ENCODE measurements at places on chromosomes 4 and X. TPM values are rescaled to one million over a fixed set of nuclear protein-coding genes. Genes with fewer than 3 reads are reported as not detected.

Gene ABLIM2
- 43.5 TPM for total RNA-seq

DNA sequence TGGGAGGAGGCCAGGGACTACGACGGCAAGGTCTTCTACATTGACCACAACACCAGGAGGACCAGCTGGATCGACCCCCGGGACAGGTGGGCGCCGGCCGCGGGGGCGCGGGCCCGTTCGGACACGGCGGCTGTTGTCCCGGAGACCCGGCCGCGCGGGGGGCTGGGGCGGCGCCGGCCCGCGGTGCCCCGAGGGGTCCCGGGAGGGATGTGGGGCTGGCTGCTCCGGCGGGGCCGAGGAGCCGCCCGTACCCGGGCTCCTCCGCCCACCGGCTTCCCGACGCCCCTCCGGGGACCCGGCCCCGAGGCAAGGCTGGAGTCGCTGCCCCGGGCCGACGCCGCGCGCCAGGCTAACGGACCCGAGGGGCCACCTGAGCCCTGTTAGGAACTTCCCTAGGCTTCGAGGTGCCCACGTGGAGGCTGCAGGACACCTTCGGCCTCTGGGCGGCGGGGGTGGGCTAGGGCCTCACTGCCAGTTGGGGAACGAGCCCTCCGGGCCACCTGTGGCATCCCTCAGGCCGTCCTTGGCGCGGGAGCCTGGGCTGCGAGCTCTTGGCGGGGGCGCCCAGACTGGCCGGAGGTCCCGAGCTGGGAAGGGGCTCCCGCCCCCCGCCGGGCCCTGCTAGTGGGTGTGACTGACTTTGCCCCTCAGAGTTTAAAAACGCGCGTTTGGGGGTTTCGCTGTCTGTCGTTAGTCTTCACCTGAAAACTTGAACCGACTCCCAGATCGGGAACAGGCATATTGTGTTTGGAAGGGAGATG, 660 bp downstream of the WWC2 start:
- peak overlapping the region; percentile 98 for H3K27ac ChIP-seq
- no peaks in the 10 kb centered on the region for H3K36me3 ChIP-seq
- H3K4me1 ChIP-seq: peaks cover 58% of the 10 kb centered on the region
- H3K27me3 ChIP-seq: no peaks in the 10 kb centered on the region
- peak overlapping the region; percentile 78 for H3K4me3 ChIP-seq
- peak; percentile 36 for DNase-seq

Gene DCAF8L2
- total RNA-seq: not detected

DNA sequence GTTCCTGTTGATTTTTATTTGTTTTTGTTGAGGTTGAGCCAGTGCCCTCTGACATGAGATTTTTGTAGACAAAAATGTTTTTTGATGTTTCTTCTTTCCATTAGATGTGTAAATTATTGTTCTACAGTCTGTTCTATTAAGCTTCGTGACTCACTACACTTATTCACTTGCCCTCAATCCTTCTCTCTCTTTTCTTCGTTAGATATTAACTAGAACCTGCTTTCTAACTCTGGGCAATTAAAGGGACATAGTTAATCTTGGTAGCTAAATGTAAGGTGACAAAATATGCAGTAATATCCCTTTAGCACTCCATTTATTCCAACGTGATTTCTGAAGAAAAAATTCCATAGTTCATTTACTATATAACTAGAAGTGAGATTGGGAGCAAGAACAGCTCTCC, 333.9 kb downstream of the PDHA2 start:
- DNase-seq: no peak
- no peaks in the 10 kb centered on the region for H3K36me3 ChIP-seq
- H3K27ac ChIP-seq: no peak overlapping the region
- no peak overlapping the region for H3K4me3 ChIP-seq
- no peaks in the 10 kb centered on the region for H3K4me1 ChIP-seq
- H3K27me3 ChIP-seq: no peaks in the 10 kb centered on the region

Gene PPEF1
- 0.58 TPM for total RNA-seq

GRCh38 chr4:8762951-8763735, 108.5 kb downstream of the HMX1 start:
- no peaks in the 10 kb centered on the region for H3K4me1 ChIP-seq
- no peak overlapping the region for H3K27ac ChIP-seq
- H3K36me3 ChIP-seq: no peaks in the 10 kb centered on the region
- no peak for DNase-seq
- peaks cover 85% of the 10 kb centered on the region for H3K27me3 ChIP-seq

DNA sequence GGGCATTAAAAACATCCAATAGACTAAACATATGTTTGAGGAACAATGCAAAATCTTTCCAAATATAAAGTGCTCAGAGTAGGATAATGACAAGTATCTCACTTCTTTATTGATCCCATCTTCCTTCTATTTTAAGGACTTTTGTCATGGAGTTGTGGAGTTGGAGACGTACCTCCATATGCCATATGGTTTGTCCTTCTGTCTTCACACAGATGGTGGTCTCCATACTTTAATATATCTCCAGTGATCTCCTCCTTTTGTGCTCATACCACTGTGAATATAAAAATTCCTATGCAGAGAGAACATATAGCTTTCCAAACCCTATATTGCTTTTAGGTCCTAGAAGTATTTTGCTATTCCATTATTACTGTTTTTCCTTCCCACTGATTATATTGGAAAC, 64.5 kb downstream of the GABRB1 start:
- no peak overlapping the region for H3K27ac ChIP-seq
- H3K4me3 ChIP-seq: no peak overlapping the region
- H3K36me3 ChIP-seq: no peaks in the 10 kb centered on the region
- no peaks in the 10 kb centered on the region for H3K27me3 ChIP-seq

Gene SPON2
- total RNA-seq: 13.9 TPM

Gene TRIM60
- not detected for total RNA-seq

Gene WWC2
- total RNA-seq: 42.3 TPM

Gene SSX2B
- not detected for total RNA-seq

DNA sequence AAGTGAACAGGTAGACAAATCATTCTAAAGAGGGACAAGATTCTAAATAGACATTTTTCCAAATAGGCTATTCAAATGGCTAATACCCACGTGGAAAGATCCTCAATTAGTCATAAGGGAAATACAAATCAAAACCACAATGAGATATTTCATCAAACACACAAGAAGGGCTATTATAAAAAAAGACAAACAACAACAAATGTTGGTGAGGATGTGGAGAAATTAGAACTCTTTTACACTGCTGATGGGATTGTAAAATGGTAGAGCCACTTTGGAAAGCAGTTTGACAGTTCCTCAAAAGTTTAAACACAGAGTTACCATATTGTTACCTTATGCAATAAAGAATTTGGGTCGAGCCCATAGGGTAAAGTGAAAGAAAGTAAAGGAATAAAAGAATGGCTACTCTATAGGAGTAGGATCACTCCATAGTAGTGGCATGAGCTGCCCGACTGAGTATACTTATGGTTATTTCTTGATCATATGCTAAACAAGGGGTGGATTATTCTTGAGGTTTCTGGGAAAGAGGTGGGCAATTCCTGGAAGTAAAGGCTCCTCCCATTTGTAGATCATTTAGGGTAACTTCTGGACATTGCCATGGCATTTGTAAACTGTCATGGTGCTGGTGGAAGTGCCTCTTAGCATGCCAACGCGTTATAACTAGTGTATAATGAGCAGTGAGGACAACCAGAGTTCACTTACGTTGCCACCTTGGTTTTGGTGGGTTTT, 58.9 kb upstream of the FAM9C start:
- no peak overlapping the region for H3K4me3 ChIP-seq
- H3K4me1 ChIP-seq: peaks cover 29% of the 10 kb centered on the region
- no peaks in the 10 kb centered on the region for H3K27me3 ChIP-seq
- peak overlapping the region; percentile 82 for H3K27ac ChIP-seq
- no peaks in the 10 kb centered on the region for H3K36me3 ChIP-seq
- DNase-seq: no peak

DNA sequence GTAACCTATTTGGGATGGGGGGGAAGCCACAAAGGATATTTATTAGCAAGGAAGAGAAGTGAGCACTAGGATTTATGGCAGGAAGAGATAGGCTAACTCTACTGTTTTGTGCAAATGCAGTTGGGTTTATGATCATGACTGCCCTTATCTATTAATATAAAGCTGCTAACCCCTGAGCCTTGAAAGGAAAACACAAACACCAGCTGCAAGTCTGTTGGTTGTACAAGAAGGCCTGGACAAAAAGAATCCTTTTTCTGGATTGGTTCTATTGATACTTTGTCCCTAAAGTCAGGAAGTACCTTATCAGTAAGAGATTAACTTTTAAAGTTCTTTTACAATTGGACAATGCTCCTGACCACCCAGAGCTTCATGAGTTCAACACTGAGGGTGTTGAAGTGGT, 188.8 kb downstream of the LRBA start:
- H3K27me3 ChIP-seq: no peaks in the 10 kb centered on the region
- peaks cover 9% of the 10 kb centered on the region for H3K4me1 ChIP-seq
- no peak overlapping the region for H3K4me3 ChIP-seq

DNA sequence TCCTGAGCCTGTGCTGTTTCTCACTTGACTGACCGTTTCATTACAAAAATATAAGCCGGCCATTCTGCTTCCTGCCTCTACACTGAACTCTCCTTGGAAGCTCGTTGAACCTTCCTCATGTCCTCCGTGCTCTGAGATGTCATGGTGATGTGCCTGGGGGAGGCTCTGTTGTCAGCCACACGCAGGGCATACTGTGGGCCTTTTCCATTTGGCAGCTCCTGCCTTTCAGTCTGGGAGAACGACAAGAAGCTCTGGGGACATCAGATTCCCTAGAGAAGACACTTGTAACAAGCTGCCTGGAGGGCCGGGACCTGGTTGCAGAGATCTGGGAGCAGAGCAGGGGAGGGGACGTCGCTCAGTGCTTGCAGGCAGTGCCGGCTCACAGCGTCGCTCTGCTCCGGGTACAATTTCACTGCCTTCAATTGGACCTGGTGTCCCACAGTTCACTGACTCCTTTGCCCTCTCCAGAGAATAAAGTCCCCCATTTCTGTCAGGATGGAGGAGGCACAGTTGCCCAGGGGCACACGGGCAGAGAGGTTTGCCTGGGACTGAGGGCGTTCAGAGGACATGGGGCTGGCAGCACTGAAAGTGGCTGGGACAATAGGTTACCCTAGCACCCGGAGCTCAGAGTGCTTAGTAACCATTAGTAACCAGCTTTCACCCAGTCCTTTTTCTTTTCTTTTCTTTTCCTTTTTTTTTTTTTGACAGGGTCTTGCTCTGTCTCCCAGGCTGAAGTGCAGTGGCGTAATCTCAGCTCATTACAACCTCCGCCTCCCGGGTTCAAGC, 19.1 kb upstream of the MECP2 start:
- no peak overlapping the region for H3K27ac ChIP-seq
- no peaks in the 10 kb centered on the region for H3K4me1 ChIP-seq
- H3K4me3 ChIP-seq: no peak overlapping the region
- H3K36me3 ChIP-seq: no peaks in the 10 kb centered on the region
- DNase-seq: no peak

DNA sequence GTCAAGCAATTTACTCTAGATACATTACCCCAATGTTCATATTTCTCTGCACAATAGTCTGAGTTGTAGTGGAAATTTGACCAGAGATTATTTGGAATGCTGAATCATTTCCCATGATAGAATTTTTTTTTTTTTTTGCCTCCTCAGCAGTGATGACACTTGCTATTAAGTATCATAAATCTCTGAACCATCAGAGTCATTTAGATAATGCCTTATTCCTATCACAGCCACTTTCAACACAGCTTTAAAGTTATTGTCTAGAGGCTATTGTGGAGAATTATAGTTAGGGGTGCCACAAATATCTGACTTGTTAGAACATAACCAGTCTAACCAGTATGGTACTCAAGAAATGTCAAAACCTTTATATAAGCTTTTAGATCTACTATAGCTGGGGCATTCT, 79.8 kb downstream of the LCORL start:
- H3K4me3 ChIP-seq: no peak overlapping the region
- H3K36me3 ChIP-seq: peaks cover 1% of the 10 kb centered on the region
- no peak overlapping the region for H3K27ac ChIP-seq

Gene CXCL11
- not detected for total RNA-seq

DNA sequence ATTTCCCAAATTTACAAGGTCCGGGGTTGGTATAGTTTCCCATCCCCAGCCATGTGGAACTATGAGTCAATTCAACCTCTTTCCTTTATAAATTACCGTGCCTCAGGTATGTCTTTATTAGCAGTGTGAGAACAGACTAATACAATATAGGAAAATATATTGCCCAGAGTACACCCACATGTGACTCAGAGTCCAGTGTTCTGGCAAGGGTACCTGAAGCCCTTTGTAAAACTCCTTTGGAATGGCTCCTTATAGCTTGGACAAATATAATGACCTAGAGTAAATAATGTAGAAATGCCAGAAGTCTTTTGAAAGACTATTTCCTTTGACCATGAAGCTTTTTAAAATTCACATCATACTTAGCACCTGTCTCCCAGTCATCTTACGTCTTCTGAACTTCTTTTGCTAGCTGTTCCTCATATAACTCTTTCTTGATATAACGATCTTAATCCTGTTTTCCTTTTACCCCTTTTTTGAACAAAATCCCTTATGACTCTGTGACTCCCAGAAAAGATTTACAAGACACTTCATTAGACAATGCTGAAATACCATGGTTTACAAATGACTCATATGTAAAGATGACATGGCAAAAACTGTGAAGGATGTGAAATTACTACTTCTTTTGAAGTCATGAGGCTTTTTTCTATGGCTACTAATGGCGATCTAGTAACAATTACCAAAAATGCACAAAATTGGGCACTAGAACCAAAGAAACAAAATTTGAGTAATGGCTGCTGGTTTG, 408.9 kb downstream of the NAP1L3 start:
- no peak overlapping the region for H3K4me3 ChIP-seq
- no peaks in the 10 kb centered on the region for H3K4me1 ChIP-seq
- H3K27me3 ChIP-seq: no peaks in the 10 kb centered on the region
- no peaks in the 10 kb centered on the region for H3K36me3 ChIP-seq
- no peak for DNase-seq

DNA sequence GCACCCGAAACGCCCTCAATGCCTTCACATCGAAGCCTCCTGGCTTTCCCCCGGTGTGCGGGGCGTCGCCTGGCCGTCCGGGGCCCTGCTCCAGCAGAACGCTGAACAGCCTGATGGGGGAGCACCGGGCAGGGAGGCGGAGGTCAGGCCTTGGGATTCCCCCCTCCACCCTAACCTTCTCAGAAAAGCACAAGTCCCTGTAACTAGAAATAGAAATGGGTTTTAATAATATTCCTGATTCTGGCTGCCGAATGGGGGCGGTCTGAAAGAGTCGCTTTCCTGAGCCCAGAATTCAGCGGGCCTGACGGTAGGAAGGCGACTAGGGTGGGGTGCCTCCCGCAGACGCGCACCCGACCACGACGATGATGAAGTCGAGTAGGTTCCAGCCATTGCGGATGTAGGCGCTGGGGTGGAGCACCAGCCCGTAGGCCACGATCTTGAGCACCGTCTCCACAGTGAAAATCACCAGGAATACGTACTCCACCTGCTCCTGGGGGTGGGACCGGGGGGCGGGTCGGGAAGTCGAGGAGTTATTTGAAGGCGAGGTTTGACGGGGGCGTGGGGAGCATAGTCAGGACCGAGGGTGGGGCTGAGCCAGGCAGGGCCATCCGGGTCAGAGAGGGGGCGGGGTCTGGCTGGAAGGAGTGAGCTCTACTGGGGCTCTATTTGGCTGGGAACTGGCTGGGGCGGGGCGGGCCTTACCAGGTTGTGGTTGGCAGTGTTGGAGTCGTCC, 2.5 kb downstream of the CACNA1F start:
- H3K4me3 ChIP-seq: peak overlapping the region; percentile 57
- H3K4me1 ChIP-seq: peaks cover 2% of the 10 kb centered on the region
- no peaks in the 10 kb centered on the region for H3K36me3 ChIP-seq
- no peaks in the 10 kb centered on the region for H3K27me3 ChIP-seq
- H3K27ac ChIP-seq: no peak overlapping the region

Data from left ventricle myocardium inferior (tissue), 1 donor.